ENCODE measurements at places on chromosomes 12 and 14. TPM values are rescaled to one million over a fixed set of nuclear protein-coding genes. Genes with fewer than 3 reads are reported as not detected.

Gene CD163
- total RNA-seq: not detected

Gene BBS10
- 3.7 TPM for total RNA-seq

Gene SLC17A8
- not detected for total RNA-seq

Gene STAC3
- total RNA-seq: 4.2 TPM
